Muscle of leg (tissue), 16 donors: ENCODE measurements at places on chromosomes 2 and 18. TPM values are rescaled to one million over a fixed set of nuclear protein-coding genes. Genes with fewer than 3 reads are reported as not detected.
A peak's percentile ranks its signal among the peaks of the same experiment; 100 is the strongest.

GRCh38 chr2:10561288-10562035, 113.3 kb upstream of the ODC1 start:
- DNase-seq, result peak; percentile 75

DNA sequence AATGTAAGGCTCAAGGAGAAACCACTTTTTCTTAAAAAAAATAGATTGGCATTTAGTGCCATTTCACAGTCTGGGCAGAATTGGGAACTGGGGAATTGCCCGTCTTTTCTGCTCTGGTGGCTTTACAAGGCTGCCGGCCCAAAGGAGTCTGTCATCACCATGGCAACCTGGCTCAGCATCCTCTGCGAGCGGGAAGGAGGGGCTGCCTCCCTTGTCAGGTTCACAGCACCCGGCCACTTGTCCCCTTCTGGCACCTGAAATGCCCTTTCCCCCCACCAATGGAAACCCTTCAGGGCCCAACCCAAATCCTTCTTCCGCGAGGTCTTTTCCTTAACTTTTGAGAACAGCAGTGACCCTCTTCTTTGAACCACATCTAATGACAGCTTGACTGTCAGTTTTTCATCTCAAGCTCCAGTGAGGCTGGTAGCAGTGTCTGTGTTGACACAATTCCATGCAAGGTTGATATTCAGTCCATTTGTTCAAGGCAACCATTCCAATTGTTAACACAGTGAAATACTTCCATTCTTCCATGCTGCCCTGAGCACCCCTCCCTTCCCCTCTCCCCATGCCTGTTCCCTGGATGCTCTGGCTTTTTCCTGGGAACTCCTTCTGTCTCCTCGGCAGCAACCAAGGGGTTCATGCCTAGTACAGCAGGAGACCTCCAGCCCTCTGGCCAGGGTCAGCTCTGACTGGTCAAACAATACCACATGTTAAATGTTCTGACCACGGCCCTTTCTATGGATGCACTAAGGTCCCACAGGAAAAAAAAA, 79.6 kb downstream of the DNER start:
- no peak for DNase-seq

- no peak for DNase-seq
Measured at GRCh38 chr2:85165088-85165690, 32.0 kb downstream of the TCF7L1 start.

Gene KCNG3
- polyA plus RNA-seq, result not detected

- no peak for DNase-seq
Measured at GRCh38 chr2:2880938-2881337, 496.7 kb downstream of the EIPR1 start.

- peak; percentile 30 for DNase-seq
Measured at GRCh38 chr2:233165895-233166661, 85.4 kb upstream of the ATG16L1 start.

- no peak for DNase-seq
Measured at GRCh38 chr2:138441916-138442315, 59.7 kb upstream of the SPOPL start.

Gene MYO5B
- 3.3 TPM for polyA plus RNA-seq

Gene CNDP1
- 0.10 TPM for polyA plus RNA-seq

Gene POTEC
- polyA plus RNA-seq, result 0.04 TPM

DNA sequence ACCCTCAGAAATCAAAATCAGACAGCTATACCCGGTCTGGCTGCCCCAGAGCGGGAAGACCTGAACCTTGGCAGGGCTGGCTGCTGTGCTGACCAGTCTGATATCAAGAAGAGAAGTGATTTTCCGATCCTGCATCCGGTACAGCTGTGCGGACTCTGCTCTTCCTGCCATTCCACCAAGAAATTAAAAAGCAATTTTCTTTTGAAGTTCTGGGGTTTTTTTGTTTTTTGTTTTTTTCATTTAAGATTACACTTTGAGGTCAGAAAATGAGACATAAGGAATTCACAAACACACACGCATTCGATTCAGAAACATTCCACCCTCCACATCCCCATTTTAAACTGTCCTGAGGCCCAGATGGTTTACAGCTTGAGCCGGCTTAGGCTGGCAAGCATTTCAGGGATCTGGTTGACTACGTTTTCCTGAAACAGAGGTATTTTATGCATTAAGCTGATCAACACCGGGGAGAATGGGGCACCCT, 156.5 kb downstream of the COL6A3 start:
- DNase-seq, result peak; percentile 85

Gene DNAJC10
- polyA plus RNA-seq, result 60.9 TPM

Gene COL6A3
- 421 TPM for polyA plus RNA-seq

Gene GALNT5
- 6.2 TPM for polyA plus RNA-seq

- peak; percentile 76 for DNase-seq
Measured at GRCh38 chr2:241895712-241896641, 26.4 kb downstream of the RTP5 start.

- DNase-seq, result no peak
Measured at GRCh38 chr2:207771421-207771820, 1.7 kb upstream of the FZD5 start.

Gene SLC4A5
- 1.2 TPM for polyA plus RNA-seq

DNA sequence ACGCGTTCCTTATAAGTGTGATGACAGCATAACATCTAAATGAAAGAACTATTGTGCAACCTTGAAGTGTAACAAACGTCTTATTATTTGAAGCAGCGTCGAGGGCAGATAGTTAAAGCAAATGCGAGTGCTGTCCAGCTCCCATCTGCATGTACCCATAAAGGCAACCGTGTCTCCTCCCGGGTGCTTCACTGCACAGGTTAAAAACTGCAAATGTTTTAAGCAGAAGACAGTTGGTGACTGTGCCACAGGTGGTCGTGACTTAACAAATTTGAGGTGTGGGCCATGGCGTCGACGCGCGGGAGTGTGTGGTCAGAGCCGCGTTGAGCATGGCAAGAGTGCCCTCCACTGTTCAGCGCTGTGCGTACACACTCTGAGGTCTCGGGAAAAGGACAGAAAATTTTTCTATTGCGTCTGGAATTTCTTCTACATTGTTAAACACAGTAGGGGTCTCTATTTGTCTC, 6.4 kb downstream of the SALL3 start:
- DNase-seq, result peak; percentile 40

DNA sequence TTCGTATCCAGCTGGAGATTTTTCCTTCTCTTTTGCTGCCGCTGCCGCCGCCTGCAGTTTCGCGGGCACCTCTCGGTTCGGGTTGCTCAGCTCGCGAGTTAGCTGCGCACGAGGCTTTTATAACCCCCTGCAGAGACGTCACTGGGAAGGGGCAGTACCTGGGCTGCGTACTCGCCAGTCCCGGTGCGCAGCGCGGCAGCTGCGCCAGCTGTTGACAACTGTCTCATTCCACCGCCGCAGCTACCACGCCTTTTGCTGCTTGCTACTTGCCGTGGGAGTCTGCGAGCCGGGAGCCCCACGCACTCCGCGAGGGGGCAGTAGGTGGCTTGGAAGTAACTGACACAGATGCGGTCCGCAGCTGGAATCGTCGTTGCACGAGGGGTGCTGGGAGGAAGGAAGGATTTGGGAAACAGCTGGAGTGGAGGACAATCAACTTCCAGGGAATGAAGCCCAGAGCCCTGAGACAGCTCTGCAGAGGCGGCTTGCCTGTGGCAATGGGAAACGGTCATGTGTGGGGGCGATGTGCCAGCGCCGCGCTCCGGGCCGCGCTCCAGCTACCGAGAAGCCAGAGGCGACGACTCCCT, at the start of gene TACR1:
TACR1 (minus strand) TSS at position 93 of the 584 bp plus-strand sequence. CDS start 586 bp downstream, outside the sequence.
- peak; percentile 93 for DNase-seq

- DNase-seq, result no peak
Measured at GRCh38 chr2:158746488-158746887, 48.6 kb upstream of the DAPL1 start.

- DNase-seq, result no peak
Measured at GRCh38 chr2:3738454-3738853, 35.1 kb downstream of the DCDC2C start.

DNA sequence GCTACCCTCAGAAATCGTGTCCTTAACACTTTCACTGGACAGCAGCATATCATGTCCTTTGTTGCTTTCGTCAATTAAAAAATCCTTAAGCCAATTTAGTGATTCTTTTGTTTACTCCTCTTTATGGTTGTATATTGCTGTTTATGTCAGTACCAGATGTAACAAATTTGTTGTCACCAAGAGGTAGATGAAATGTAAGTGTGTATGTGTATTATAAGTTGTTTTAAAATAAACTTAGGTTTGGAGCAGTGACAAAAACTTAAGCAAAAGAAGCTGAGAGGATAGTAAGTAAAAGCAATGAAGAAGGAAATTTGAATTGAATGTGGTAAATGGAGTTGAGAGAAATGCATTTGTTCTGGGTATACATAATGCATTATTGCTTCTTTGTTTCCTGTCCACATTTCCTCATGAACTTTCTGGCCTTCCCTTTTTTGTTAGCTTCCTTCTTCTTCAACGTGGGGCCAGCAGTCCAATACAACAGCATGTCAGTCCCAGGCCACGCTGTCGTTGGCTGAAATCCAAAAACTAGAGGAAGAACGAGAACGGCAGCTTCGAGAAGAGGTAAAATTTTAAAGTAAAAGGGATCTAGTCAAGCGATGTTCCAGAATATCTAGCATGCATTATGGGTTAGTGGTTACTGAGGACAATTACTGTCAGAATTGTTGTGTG, 30.5 kb upstream of the SNORC start:
- peak; percentile 86 for DNase-seq

DNA sequence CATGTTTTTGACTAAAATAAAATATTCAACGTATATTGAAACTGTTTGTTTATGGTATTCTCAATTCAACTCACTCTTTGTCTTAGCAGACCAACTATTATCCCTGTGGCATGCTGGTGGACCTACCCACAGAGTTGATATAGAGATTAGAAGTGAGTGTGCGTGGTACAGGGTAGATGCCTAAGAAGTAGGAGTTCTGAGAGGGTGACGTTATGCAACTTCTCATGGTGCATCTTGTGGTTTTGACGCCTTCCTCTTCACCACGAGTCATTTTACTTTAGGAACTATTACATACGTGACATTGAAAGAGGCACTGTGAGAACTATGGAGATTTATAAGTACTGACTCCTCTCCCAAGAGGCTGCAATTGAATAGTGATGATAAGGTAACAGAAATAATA, 26.6 kb upstream of the NAPG start:
- no peak for DNase-seq

GRCh38 chr2:109380502-109381326, 233.1 kb downstream of the SEPTIN10 start:
- DNase-seq, result peak; percentile 71

- no peak for DNase-seq
Measured at GRCh38 chr2:160394153-160394552, 99.5 kb downstream of the RBMS1 start.

Gene EML6
- 19.5 TPM for polyA plus RNA-seq

GRCh38 chr2:120607996-120608395, 127.7 kb upstream of the GLI2 start:
- DNase-seq, result no peak

Gene PTPN4
- 16.2 TPM for polyA plus RNA-seq

DNA sequence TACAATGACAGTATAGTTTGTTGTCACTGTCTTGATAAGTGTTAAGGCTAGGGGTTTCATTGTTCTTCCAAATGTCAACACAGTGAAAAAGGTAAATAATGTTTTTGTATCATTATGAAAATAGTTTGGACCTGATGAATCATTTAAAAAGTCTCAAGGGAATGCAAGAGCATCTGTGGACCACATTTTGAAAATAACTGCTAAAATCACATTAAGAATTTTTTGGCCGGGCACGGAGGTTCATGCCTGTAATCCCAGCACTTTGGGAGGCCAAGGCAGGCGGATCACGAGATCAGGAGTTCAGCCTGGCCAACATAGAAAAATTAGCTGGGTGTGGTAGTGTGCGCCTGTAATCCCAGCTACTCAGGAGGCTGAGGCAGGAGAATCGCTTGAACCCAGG, 10.3 kb downstream of the SCN1A start:
- DNase-seq, result no peak

GRCh38 chr2:164794432-164795231, 47.0 kb downstream of the COBLL1 start:
- no peak for DNase-seq

Gene POMC
- polyA plus RNA-seq, result 3.7 TPM

DNA sequence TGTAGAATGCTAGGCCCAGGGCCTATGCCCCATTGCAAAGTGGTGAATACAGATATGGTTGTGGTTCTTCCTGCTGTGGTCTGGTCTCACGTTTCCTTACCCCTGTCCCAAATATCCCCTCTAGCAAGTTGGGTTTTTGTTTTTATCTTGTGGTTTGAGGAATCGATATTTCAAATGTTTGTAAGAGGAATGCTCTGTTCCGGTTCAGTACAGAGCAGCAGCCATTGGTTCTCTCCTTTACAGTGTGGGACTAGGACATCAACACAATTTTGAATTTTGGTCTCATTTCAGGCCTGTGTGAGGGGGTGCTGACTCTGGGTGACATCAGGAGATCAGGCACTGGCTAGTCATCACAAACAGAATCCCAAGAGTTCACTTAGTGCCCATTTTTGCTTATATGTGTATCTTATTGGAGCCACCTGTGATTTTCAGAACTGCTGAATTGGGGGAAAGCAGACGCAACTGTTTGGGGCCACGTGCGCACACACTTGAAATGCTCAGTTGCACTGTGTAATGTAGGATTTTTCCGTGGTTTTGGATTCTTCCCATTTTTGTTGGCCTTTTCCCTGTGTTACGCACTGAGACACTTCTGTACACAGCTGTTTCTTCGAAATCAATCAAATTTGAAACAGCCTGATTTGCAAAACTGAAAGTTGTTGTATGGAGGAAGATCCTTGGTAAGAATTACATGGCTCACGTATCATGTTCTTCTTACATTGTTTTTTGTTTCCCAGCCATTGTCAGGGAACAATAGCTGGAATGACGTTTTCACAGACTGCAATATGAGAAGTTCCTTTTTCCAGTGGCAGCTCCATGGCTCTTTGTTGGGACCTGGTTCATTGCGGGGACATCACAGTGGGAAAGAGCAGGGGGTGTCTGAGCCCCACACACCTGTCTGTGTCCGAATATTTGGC, 8.6 kb downstream of the SH3BP4 start:
- DNase-seq, result peak; percentile 89

Gene ABHD1
- 0.36 TPM for polyA plus RNA-seq

DNA sequence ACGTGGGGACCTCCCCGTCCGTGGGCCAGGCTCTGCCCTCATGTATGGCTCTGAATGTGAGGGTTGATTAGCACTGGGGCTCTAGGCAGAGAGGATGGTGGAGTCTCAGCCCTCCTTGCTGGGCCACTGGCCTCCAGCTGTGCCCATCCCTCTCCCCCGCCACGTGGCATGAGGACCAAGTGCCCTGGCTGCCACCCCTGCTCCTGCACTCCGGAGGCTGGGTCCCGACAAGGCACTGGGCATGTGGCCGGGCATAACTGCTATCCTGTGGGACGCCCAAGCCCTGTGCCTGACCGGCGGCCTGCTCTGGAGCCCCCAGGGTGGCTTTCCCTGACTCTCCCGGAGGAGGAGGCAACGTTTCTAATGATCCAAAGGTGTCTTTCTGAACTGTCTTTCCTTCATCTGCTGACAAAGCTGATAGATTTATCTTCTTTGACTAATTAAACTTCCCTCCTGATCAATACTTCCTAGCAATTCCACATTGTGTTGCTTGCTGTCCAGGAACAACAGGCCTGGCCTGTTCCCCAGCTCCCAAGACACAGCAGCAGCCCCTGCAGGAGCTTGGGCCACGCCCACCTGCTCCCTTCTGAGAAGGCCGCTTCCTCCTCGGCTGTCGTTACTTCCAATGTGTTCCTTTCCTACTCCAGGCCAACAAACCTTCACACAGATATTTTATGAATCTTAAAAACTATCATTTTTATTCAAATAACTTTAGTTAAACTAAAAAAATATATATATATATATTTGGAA, 132.0 kb downstream of the SNTG2 start:
- DNase-seq, result peak; percentile 12

- no peak for DNase-seq
Measured at GRCh38 chr2:188441288-188441947, 149.7 kb downstream of the GULP1 start.
